ENCODE measurements at places on chromosomes 1 and 21. TPM values are rescaled to one million over a fixed set of nuclear protein-coding genes. Genes with fewer than 3 reads are reported as not detected.

The CACNA1S gene
- total RNA-seq = 0.96 TPM

The NES gene
- 19.0 TPM for total RNA-seq

The GLIS1 gene
- 1.4 TPM for total RNA-seq

The SLFNL1 gene
- 1.9 TPM for total RNA-seq

The HJV gene
- not detected for total RNA-seq

The CLCA1 gene
- total RNA-seq = 0.72 TPM

The CHD1L gene
- 10.1 TPM for total RNA-seq

The KCNA10 gene
- not detected for total RNA-seq

The LDLRAD2 gene
- total RNA-seq = 2.2 TPM

The ERG gene
- 14.9 TPM for total RNA-seq

The SFN gene
- 21.4 TPM for total RNA-seq

DNA sequence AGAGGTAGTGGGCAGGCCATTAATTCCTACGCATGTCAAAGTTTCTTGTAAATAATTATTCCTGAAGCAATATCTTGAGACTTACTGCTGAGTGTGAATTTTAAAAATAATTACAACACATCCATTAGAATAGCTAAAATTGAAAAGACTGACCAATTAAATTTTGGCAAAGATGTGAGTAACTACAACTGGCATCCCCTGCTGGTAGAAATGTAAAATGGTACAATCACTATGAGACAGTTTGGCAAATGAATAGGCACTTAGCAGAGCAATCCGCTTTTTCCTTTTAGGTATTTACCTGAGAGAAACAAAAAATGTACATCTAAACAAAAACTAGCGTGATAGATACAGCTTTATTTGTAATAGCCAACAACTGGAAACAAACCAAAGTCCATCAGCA is 798.9 kb downstream of the BRINP3 start:
- no peak for DNase-seq

DNA sequence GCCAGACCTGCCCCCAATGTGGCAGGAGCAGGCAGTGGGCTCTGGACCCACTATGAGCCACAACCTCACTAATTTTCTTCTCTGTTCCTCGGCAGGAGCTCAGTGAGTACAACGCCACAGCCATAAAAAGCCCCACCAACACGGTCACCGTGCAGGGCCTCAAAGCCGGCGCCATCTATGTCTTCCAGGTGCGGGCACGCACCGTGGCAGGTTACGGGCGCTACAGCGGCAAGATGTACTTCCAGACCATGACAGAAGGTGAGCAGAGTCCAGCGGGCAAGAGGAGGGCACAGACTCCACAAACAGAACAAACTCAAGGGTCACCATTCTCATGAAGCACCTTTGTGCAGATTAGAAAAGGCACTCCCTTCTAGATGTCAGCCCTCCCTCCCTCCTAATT is 79.9 kb downstream of the LACTBL1 start:
- no peak for DNase-seq

GRCh38 chr1:82453511-82454185 is 652.9 kb downstream of the ADGRL2 start:
- DNase-seq = no peak

- DNase-seq = no peak
These were observed 160.7 kb upstream of the KLHDC7A start for GRCh38 chr1:18320051-18320450.

DNA sequence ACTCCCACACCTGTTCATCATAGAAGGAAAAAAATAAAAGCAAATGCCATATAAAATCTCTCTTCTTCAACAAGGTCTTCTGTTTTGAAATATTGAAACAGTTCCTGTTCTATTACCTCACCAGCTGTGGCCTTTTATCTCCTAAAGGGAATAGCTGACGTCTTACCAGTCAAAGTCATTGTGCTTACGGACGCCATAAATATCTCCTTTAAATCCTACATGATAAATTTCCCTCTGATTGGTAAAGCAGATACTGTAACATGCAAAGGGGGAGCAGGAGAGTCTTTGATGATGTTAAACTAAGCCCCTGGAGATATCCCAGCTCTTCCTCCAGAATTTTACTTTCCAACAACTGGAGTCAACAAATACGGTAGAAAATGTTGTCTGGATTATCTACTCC is 168.4 kb downstream of the ZC3H11B start:
- DNase-seq = peak; percentile 86

DNA sequence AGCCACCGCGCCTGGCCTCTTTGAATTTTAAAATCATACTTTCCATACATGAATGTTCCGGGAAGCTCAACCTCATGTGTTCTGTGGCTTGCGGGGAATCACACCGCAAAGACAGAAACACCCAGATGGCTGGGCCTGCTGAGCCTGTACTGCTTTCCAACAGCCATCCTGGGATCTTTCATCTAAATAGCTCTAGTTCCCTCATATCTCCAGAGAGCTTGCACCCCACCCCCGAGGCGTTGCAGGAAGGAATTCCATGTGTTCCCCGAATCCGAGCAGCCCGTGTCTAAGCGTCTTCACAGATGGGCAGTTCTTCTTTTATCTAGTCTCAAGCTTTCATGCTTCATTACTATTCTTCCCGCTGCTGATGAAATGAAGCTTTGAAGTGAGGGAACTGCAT is 66.4 kb downstream of the IGSF21 start:
- no peak for DNase-seq

- DNase-seq = peak; percentile 95
These were observed 117.2 kb upstream of the GUCA2B start for GRCh38 chr1:42035830-42036604.

GRCh38 chr1:41714638-41715389 is 203.9 kb downstream of the HIVEP3 start:
- DNase-seq = no peak

GRCh38 chr1:37989361-37989930 is 376 bp downstream of the SF3A3 start:
- DNase-seq = peak; percentile 44

DNA sequence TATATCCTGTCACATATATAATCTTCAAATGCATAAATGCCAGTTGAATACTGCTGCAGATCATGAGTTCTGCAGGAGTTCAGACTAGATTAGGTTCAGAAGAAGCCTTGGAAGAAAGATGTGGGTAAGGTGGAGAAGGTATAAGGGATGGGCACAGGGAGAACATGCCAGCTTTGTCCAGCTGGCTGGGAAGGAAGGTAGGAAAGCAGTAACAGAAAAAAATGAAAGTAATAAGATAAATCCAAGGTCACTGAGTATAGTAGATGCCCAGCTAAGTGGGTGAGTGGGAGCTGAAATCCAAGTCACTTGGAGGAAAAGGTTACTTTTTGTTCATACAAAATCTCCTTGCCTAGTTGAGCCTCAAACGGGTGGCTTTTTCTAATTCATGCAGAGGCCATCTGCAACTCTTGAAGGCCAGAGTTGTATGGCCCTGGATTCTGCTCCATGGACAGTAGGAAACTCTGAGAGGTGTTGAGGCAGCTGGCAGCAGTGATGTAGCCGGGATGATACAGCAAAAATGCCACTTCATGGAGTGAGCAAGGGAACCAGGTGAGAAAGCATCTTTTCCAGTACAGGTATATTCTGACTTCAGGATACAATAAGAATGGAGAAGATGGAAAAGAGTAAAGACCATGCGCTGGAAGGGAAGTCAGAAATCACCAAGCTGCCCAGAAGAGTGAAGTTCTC is 3.4 kb downstream of the RCSD1 start:
- DNase-seq = no peak

- peak; percentile 65 for DNase-seq
These were observed 45.8 kb downstream of the MIGA1 start for GRCh38 chr1:77825131-77825709.

GRCh38 chr1:173523329-173523728 is 46.2 kb downstream of the PRDX6 start:
- no peak for DNase-seq

DNA sequence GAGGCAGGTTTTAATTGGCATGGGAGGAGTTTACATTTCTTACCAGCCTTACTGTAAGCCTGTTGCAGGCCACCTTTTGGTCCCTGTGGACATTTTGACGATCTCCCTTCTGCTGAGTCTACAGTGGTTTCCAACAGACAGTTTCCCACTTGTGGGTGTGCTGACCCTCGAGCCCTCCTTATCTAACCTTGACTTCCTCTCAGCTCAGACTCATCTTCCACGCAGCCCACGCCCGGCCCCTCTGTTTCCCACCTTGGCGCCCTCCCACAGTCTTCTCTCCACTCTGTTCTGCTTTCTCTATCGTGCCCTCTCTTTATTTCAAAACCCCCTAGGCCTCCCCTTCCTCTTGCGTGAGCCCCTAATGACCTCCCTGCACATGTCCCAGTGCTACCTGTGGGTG is 6.1 kb upstream of the ARL8A start:
- no peak for DNase-seq

GRCh38 chr1:9119745-9120144 is 9.2 kb downstream of the GPR157 start:
- no peak for DNase-seq

DNA sequence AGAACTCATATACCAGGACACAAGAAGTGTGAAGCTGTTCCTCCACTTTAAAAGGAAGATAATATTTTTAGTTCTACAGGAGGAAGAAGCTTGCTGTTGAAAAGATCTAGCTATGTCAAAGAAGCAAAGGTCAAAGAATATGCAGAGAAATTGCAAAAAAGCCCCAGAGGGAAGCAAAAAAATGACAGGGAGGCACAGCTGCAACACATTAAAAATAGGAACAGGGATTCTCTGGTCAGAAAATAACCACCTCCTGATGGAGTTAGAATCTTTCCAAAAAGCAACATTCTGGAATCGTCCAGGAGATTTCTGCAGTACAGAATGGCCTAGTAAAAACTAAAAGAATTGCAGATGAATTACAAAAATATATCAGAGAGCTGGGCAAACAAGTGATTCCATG is 238.9 kb upstream of the PRMT6 start:
- no peak for DNase-seq

DNA sequence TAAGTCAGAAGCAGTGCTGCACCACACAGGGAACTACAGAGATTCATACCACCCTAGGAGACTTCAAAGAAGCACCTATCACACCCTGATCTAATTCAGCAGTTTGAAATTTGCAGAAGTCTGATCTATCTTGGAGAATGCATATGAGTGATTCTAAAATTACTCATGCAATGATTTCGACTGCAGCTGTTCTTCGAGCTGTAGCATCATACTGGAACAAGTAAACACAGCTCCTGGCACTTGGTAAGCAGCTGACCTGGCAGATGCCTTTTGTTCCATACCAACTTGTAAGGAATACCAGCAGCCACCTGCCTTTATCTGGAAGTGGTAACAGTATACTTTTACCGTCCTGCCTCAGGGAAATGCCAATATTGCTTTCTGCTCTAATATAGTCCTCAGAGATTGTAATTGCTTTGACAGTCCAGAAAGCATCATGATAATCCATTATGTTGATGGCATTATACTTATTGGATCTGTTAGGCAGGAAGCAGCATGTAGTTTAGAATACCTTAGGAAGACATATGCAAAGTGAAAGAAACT is 25.7 kb downstream of the AADACL4 start:
- DNase-seq = no peak

DNA sequence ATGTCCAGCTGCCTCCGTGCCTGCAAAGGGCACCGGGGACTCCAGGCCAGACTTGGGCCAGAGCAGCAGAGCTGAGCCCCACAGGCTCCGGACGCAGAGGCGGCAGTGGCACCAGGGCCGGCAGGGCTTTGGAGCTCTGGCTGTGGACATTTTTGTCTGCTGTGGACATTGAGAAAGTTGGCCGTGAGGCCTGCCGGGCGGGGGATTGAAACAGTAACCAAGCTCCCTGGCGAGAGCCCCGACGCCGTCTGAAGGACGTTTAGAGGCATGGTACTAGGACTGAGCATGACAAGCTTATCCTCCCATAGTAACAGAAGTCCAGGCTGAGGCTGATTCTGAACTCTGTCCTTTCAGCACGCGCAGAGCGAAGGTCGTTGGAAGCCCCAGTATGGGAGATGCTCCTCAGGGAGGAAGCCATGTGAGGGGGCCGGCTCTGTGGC is 323.8 kb downstream of the AMY1C start:
- no peak for DNase-seq

DNA sequence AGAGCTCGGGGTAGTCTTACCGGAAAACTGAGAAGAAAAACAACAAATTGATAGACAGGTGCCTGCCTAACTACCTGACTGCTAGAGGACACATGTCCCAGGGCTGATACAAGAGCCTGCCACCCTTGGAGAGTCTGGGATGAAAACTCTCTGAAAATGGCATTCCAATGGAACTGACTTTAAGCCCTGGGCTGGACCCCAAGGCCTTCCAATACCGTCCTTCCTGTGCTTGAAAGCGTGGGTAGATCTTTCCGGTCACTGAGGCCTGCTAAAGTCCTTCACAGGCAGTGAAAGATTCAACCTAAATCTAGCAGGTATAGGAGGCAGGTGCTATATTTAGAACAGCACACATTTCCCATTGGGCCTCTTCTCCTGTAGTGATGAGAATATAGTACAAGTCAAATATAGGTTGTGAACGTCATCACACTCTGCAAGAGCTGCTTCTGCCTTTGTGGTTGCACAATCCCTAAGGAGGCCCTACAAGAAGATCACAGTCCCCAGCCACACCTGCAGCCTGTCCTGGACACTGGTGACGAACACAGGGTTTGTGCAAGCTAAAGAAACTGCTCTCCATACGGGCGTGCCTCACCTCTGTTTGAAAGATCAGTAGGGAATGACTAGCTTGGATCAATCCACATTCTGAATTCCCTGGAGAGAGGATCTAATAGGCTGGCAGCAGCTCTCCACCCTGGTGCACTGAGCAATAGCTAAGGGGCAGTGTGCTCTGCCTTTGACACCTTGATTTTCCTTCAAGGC is 876 bp upstream of the CHML start:
- DNase-seq = no peak

DNA sequence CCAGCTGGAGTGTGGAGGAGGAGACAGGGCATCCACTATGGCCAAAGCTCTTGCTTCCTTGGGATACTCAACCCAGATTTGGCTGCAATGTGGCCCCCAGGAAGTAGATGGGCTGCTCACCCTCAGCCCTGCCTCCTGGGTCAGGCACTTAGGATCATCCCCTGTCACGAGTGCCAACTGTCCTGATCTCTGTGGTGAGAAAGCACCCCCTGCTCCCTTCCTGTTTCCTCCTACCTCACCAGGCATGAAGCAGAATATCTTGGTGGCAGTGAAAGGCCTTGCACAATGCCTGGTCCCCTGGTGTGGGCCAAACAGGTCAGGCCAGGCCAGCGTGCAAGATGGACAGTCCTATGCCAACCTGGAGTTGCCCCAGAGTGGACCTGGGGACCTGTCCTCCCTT is 211.7 kb downstream of the GRIK3 start:
- DNase-seq = no peak

GRCh38 chr1:6805004-6805416 is 19.8 kb downstream of the CAMTA1 start:
- DNase-seq = no peak

DNA sequence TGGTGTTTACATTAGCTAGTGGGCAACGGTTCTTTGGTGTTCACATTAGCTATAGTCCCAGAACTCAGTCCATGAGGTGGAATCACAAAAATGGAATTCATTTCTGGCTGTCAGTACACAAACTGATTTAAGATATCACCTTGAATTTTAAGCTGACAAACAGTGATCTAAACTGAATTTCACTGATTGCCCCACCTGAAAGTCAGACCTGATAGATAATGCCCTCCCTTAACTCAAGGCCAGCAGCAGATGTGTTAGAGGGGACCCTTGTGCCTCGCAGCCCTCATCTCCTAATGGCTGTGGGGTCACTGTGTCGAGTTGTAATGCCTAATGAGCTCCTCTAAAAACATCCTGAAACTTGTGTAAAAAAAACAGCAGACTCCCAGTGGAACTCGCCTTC is 8.6 kb downstream of the ARF1 start:
- no peak for DNase-seq
